ENCODE measurements at places on chromosomes 1 and 21.

- no peak for DNase-seq
These were observed 167.6 kb upstream of the ADAMTS5 start for GRCh38 chr21:27134516-27134915.

- DNase-seq, result no peak
These were observed 14.5 kb upstream of the C4BPB start for GRCh38 chr1:207073906-207074820.

- no peak for DNase-seq
These were observed 41.3 kb upstream of the GNG12 start for GRCh38 chr1:67874501-67875111.

DNA sequence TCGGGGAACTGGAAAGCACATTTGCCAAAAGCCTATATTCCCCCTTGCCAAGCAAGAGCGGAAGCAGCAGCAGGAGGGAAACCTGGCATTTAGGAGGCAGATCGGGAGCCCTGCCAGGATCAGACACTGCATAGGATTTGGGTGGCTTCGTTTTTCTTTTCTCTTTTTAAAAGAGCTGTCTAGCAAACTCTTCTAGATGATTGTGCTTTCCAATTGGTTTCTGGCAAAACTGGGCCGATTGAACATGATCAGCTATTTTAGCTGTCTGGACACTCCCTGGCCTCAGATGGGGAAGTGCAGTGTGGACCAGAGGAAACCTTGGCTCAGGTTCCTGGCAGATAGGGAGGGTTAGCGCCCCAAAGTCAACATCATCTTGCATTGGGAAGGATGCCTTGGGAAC is 414.0 kb upstream of the KAZN start:
- DNase-seq, result no peak

DNA sequence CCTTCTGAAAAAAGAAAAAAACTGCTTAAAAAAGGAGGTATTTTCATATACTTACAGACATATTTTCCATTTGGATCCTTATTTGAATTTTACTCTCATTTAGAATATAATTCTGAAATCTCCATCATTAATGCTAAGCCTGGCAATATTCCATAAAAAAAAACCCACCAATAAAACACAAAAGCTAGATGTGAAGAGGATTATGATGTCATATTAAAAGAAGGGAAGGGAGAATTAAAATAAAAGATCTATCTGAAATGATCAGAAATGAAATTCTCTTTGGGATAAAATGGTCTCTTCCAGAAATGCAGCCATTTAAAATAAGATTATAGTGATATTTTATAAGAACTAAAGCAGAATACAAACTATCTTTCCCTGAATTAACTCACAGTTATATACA is 206.7 kb upstream of the CAMK1G start:
- DNase-seq, result no peak

- no peak for DNase-seq
These were observed 130.8 kb downstream of the LACTBL1 start for GRCh38 chr1:22841860-22842281.

DNA sequence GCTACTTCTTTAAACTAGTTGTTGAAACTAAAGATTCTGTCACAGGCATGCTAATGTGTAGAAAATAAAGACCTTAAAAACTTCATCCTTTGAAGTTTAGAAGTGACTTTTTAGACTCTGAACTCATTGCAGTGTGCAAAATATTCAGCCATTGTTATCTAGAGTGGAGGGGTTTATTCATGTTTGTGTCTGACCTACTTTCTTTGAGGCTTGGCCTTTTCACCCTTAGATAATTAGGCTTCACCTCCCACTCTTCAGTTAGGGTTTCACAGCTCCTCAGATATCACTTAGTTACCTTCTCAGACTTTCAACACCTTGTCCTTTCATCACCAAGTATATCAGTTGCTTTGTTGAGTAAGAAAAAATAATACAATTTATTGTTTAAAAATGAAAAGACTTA is 75.9 kb downstream of the IVNS1ABP start:
- DNase-seq, result no peak

- DNase-seq, result no peak
These were observed 2.1 kb downstream of the KCNN3 start for GRCh38 chr1:154867841-154868605.

DNA sequence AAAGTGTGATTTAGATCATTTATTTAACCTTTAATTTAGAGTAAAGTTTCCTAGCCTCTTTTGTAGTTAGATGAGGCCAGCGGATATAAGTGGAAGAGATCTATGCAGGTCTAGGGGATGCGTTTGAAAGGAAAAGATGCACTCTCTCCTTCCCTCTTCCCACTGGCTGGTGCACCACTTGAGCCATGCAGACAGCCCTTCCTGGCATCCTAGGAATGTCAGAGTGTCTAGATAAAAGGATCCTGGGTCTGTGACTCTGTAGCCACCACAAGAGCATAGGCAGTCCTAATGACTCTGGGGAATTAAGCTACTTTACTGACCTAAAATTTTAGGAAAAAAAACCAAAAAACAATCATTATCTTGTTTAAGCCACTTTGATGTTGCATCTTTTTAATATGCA is 16.0 kb upstream of the STUM start:
- DNase-seq, result no peak

GRCh38 chr1:21547876-21548275 is 38.7 kb downstream of the ALPL start:
- DNase-seq, result no peak

GRCh38 chr1:50368179-50369007 is 54.9 kb downstream of the DMRTA2 start:
- DNase-seq, result peak; percentile 69

- DNase-seq, result peak; percentile 66
These were observed 772 bp downstream of the UCK2 start for GRCh38 chr1:165828103-165828668.

GRCh38 chr1:31364561-31365250 is 8.2 kb downstream of the FABP3 start:
- no peak for DNase-seq

GRCh38 chr1:154141240-154141639 is 13.6 kb downstream of the NUP210L start:
- no peak for DNase-seq

DNA sequence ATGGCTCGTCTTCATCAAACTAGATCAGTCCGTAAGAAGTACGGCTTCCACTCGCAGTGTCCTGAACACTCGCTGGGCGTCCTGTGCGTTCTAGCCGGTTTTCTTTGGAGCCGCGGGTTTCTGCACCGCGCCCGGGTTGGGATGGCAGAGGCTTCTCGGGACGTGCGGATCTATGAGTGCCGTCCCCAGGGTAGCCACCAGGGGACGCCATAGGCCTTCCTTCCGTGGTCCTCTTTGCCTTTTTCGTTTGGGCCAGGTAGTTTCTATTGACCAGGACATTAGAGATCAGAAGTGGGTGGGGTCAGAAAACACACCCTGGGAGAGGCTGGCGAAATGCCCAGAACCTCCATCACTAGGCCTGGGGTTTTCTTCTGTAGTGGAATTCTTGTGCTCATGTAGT is 273.8 kb downstream of the FAM72C start:
- peak; percentile 67 for DNase-seq

DNA sequence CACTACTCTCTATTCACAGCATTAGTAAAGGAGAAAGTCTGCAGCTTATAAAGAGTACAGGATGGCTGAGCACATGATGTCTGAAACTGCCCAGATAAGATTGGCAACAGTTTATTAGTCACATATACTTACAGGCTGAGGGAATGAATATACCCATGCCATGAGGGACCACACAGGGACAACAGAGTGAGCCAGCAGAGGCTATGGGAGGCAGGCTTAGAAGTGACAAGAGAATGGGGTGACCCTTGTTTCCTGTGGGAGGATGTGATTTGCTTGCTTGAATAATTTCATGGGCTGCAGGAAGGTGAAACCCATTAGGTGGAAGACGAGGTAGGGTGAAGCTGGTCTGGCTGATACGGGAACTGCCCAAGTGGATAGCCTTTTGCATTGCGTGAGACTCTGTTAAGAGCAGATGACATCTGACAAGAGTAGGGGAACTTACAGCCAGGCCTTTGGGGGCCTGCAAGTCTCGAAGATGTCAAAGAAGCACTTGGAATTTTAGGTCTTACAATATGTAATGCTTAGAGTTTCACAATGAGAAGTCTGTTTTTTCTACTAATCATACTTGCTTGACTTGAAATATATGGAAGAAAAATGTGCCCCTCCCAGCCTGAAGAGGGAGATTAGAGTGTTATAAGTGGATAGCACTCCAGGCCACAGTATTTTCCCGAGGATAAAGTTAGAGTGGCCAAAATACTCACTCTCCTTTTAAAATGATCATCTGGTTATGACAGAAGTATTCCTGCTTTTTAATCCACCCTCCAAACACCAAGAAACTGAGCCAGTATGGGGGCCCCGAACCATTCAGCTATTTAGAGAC is 34.6 kb upstream of the TNFSF4 start:
- DNase-seq, result no peak

GRCh38 chr1:226148121-226148648 is 38.4 kb downstream of the ACBD3 start:
- DNase-seq, result no peak

DNA sequence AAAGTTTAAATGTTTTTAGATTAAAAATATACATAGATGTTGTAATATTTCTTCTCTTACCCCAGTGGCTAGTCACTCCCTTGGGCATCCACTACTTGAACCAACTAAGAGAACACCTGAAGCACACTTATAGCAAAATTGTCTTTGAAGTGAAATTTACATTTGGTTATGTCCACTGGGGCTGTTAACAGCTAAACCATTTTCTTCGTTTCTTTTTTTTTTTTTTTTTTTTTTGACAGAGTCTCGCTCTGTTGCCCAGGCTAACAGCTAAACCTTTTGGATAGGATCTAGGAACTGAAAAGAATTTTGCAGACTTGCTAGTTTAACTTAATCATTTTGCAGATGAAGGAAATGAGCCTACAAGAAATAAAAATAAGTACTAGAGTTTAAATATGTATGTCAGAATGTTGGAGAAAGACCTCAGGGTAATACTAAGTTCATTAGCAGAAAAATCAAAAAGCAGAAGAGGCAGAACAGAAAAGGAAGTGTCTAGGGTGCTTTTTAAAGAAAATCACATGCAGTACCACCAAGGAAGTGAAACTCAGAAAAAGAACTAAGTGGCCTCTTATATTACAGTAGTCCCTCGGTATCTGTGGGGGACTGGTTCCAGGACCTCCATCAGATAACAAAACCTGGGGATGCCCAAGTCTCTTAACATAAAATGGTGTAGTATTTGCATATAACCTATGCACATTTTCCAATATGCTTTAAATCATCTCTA is 11.8 kb downstream of the DRAM2 start:
- DNase-seq, result no peak

DNA sequence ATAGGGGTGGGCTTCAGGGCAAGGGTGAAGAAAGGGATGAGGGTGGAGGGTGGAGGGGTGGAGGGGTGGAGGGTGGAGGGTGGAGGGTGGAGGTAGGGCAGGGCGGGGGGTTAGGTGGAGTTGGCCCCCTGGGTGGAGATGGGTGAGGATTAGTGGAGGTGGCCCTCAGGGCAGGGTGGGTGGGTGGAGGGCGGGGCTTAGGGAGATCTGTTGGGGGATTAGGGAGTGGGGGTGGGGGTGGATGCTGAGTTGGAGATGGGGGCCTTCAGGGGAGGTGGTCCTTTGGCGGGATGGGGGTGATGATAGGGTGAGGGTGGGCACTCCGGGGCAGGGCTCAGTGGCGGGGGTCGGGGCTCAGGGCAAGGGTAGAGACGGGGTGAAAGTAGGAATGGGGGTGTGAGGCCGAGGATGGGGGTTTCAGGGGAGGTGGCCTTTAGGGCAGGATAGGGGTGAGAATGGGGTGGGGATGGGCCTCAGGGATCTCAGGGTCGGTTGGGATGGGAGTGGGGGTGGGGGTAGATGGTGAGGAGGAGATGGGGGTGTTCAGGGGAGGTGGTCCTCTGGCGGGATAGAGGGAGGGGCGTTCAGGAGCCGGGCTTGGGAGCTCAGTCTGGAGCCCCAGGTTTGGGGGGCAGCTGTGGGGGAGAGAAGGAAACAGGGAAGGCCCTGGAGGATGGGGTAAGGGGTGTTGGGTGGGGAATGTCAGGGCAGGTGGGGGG is 800 bp upstream of the DNMT3L start:
- peak; percentile 10 for DNase-seq

DNA sequence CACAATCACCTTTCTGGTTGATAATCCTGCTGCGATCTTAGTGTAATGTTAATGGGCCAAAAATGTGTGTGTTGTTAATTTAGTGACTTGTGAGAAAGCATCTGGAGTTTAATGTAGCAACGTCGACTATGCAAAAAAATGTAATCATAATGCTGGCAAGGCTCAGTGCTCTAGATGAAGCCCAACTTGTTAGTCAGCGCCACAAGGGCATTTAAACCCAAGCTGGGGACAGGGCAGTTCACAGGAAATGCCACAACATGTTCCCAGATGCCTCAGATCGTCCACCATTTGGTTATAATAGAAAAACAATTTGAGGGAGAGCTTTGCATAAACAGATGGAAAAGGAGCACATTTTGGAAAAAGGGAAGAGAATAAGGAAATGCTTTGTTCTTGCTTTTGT is 585.4 kb upstream of the PLXNA2 start:
- DNase-seq, result no peak

- peak; percentile 25 for DNase-seq
These were observed 844 bp downstream of the ZMYM6 start for GRCh38 chr1:35030756-35031446.

- no peak for DNase-seq
These were observed 1365.3 kb downstream of the NCAM2 start for GRCh38 chr21:22363504-22363903.

GRCh38 chr1:184373155-184373554 is 13.7 kb upstream of the C1orf21 start:
- no peak for DNase-seq

DNA sequence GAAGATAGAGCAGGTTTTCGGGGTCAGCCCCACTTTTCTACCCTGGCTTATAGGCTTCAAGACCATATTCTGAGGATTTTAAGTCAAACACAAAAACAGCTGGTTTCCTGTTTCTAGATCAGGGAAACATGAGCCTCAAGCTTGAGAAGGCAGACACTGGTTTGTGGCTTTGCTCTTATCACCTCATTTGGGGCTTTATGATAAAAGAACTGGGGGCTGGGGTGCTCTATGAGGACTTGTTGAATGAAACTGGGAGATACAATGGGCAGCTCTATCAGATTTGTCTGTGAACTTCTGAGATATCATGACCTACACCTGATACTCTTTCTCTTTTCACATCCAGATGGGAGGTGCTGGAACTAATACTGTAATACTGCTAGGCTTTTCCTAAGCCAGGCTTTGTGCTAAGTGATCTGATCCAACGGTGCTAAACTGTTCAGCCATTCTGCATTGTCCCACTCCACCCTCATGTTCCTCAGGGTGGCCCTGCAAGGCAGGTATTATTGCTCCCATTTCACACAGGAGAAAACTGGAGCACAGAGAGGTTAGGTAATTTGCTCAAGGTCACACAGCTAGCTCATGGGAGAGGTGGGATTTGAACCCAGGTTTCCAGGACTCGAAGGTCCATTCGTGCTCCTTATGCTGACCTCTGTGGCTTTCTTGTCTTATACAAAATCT is 6.6 kb downstream of the AJAP1 start:
- no peak for DNase-seq

GRCh38 chr21:30238168-30238567 is 22.3 kb upstream of the CLDN8 start:
- DNase-seq, result no peak

DNA sequence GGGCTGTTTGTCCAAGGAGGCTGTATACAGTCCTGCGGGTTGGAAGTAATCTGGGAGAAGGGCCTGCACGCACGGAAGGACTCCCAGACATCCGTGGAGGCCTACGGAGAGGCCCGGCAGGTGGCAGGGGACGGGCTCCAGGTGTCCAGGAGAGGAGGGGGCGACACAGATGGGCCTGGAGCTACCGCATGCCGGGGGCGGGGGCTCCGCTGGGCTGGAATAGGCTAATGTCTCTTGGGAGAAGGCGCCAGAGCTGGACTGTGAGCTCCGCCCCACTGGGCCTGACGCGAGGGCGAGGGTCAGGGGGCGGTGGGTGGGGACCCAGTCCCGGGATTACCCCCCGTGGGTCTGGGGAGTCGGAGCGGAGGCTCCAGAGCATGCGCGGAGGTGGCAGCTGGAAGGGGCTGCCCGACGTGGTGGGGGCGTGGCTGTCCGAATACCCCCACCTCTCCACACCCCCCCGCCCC is 659 bp downstream of the AGO1 start:
- peak; percentile 78 for DNase-seq
